ENCODE measurements at places on chromosomes 11 and 22.
A peak's percentile ranks its signal among the peaks of the same experiment; 100 is the strongest.

DNA sequence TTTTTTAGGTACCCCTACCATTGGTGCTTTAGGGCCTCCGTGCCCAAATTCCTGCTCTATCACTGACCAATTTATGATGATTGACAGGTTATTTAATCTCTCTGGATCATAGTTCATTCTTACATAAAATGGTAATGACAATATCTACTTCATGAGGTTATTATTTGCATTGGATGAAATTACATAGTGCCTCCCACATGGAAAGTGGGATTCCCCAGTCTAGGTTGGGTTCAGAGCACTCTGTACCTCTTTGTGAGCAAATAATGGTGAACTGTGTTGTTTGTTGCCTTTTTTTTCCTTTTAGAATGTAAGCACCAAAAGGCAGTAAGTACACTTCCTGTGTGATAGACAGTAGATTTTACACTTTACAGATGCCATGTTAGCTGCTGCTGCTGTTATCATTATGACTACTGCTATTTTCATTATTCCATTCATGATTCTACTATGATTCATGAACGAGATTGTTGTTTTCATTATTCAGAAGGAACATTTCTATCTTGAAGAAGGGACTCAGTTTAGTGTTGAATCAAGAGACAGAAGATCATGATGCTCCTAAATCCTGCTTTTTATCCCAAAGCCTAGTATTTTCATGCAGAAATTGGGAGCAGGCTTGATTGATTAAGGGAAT lies 100.8 kb downstream of the ALX4 start:
- DNase-seq = no peak

DNA sequence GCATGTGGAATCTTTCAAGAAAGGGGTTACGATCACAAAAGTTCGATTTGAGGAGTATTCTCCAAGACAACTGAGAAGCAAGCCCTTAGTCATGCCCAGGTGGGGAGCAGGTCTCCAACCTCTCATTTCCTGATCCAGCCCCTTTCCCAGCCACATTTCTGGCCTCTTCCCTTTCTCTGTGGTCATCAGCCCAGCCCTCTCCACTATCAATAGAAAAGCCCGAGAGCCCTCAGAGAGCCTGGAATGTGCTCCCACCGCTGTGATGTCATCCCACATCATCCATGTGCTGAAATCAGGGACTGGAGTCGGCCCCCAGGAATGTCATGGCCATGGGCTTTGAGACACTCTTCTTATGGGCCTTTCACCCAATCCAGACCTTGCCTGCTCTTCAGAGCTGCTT lies 62.6 kb downstream of the KCNJ1 start:
- no peak for DNase-seq

- DNase-seq = no peak
These were observed 835 bp upstream of the ANO9 start for GRCh38 chr11:442611-443081.

DNA sequence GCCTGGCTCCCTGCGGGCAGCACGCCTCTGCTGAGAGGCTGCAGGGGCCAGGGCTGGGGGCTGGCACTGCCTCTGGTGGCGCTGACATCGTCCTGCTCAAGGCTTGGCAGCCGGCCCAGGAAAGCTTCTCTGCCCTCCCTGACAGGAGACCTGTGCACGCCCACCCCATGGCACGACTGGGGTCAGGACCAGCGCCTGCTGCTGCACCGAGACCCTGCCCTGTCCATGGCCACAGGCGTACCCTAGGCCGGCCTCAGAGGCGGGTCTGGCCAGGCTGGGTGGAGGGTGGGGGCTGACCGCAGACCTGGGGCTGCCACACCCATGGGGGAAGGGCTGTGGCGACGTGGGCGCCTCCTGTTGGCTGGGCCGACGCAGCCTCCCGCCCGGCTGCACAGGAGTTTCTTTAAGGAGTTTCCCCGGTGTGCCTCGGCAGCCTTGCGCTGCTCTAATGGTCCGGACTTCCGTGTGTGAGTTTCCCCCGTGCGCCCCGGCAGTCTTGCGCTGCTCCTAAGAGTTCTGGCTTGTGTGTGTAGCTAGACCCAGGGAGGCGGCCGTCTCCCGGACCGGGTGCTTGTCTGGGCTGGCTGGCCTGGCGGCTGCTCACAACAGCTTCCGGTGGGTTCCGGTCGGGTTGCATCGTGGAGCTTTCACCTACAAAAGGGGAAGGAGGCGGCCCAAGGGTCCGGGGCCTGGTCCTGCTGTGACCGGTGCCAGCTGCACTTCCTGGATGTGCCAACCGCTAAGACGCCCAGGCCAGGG lies 4.6 kb downstream of the TRABD start:
- DNase-seq = peak; percentile 89

Measured in small intestine (tissue), 16 donors.